Activated effector memory CD4-positive, alpha-beta T cell treated with Interleukin-2 at 50 U/mL for 16 hours (primary cell): ENCODE measurements at places on chromosomes 7 and 10.

DNA sequence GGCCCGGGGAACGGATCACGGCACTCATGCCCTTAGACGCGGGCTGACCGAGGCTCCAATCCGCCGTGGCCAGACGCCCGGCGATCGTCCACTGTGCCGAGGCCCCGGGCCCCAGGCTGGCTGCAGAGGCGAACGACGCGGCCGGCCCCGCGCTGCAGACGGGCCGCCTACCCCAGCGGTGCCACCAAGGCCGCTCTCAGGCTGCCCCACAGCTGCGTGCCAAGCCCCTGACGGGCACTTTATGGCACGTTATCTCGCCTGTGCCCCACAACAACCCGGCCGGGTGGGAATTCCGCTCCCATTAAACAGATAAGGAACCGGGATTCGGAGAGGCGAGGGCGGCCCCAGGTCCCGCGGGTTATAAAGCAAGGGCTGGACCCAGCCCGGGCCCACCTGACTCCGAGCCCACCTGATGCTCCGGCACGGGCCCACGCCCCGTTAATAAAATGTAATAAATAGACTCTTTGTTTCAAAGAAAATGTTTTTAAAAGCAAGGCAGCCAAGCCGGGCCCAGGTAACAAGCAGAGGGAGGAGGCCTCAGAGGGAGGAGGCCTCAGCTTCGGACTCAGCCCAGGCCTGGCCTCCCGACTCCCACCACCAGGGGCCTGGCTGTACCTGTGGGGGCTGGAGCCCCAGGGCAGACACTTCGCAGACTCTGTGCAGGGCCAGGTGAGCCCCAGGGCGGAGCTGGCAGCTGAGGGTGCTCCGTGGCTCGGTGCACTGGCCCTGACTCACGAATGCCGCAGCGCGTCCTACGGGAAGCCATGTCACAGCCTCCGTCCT lies 79.7 kb downstream of the FOXL3 start:
- no peak for DNase-seq

GRCh38 chr10:130338636-130339024 lies 202.4 kb downstream of the GLRX3 start:
- DNase-seq, result no peak

DNA sequence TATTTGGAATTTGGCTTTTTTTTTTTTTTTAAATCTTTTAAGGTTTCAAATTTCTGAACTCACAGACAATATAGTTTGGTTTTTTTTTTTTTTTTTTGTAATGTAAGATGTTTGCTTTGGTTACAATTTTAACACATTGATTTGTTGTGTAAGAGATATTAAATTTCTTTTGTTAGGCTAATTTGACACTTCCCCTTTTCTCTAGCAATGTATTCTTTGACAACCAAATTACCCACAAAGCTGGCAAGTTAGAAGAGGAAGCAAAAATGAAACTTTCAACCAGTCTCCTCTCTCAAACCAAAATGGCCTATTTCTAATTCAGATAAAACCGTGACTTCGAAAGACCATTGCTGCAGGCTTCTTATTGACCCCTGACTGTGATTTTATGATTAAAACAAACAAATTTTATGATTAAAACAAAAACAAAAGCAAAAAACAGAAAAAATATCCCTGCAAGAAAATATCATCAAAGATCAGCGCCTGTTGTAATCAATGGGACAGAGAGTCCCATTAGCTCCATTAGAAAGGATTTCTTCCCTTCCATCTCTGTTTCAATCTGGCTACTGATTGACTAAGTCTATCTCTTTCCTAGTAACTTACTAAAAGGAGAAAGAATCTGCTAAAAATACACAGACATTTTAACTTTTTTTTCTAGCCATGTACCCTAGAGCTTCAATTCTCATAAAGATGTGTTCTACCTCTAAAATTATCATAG lies 489.2 kb downstream of the MDFIC start:
- no peak for DNase-seq

GRCh38 chr10:118694848-118695247 lies 59.9 kb downstream of the CACUL1 start:
- DNase-seq, result no peak

GRCh38 chr7:30633223-30633622 lies 38.5 kb downstream of the GARS1 start:
- DNase-seq, result no peak

DNA sequence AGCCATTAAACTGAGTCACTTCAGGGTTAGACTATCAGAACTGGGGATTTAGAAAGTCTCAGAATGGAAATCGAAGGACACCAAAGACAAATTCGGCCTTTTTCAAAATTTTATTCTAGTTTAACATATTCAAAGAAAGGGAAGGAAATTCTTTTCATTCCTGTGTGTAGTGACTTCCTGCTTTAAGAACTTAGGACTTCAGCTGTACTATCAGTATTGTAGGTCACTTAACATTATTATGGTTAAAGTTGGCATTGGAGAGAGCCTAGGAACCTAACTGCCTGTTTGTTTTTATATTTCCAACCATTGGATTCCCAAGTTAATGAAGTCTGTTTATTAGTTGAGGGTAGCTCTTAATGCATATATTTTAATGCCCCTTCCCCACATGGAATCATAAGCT lies 63.7 kb downstream of the PTEN start:
- no peak for DNase-seq

DNA sequence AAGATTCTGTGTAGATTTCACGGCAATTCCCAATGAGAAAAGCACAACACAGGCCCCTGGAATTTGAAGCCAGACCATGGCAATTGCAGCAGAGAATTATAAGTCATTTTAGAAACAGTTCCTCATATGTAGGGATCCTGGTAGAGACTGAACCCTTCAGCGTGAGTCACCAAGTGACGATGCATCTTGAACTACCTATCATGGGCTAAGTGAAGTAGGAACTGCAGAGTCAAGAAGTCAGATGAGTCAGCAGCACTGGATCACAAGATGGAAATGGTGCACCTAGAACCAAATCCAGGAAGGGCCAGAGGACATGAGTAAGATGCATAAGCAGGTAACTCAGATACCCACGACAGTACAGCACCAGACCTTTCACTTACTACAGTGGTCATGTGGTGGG lies 140.0 kb upstream of the TPK1 start:
- no peak for DNase-seq
